ENCODE measurements at places on chromosomes 5 and 9.

DNA sequence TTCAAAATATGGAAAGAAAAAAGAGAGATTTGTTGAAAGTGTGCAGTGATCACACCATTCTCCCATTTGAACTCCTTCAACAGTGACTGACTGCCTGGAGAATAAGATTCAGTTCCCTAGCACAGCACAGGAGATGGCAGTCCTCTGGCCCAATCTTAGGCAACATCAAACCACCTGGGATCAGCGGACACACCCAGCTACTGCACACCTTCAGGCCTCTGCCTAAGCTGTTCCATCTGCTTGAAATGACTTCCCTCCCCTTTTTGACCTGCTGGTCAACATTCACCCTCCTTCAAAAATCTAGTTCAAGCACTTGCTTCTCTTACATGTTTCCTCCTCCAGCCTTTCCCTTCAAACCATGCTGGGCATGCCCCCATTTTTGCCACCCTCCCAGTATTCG is 4.5 kb downstream of the MAPK9 start:
- DNase-seq: no peak

DNA sequence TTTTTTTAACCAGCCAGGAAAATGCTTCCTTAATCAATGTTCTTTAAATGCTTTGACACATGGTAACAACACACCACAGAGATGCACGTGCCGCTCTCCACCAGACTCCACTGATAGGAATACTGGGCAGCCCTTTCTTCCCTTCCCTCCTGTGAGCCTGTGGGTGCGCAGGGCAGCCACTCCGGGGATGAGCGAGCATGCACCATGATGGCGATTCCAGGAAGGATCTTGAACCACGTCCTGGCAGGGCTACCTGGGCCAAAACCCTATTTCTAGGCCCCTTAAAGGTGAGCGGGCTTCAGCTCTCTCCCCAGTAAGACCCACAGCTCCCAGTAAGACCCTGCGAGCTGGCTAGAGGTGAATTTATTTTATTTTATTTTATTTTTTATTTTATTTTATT is 128.2 kb downstream of the MVB12B start:
- no peak for DNase-seq

GRCh38 chr5:168697034-168697720 is 118.0 kb upstream of the PANK3 start:
- no peak for DNase-seq

DNA sequence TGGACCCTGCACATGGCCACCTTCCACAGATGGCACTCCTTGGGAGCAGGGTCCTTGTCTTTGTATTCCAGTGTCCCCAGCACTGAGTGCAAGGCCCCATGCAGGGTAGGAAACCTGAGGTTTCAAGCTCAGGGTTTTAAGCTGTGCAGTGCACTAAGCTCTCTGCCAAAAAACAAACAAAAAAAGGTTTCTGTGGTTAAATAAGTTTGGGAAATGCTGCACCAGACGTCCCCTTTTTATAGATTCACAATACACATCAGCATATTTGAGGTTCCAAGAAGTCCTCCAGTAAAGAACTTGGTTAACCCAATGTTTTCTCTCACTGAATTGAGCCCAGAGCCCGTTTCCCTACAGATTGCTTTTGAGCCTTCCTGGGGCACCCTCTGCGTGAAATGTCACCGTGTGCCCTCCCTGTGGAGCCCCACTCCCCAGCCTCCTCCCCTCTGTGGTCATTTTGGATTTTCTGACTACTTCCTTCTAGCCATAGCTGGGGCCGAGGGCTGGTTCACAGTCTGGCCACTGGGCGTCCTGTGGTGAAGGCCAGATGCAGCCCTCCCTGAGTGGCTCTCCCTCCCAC is 17.1 kb downstream of the DELE1 start:
- peak; percentile 69 for DNase-seq

DNA sequence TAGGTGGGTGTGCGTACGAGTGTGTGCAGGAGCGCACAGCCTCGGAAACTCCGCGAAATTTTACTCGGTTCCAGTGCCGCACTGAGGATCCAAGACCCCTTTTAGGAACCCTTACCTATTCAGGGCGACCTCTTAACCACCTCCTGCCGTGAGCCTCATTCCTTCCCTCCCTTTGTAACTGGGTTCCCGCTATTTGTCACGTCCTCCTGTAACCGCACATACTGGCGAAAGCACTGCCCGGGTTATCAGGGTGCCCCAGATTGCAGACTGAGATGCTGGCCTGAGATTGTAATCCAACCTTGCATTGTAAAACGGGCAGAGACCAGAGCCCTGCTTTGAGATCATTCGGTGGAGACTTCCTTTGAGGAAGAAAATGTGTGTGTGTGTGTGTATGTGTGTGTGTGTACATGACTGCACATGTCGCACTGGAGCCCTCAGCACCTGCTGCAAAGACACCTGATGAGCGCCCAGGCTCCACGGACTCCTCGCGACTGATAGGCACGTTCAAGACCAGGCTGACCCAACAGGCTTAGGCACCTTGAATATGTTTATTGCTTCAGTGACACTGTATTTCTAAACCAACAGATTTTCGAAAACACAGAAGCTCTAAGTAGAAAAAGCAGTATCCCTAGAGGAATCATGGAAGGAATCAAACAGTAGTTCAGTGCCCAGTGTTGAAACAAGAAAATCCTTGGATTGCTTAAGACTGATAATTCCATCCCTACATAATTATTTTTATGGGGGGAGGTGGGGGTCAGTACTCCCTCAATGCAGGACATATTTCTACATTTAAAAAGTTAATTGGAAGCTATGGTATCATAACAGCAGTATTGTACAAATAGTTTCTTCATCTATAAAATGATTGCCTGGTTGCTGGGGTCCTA is 86.5 kb upstream of the TNFAIP8 start:
- peak; percentile 4 for DNase-seq

DNA sequence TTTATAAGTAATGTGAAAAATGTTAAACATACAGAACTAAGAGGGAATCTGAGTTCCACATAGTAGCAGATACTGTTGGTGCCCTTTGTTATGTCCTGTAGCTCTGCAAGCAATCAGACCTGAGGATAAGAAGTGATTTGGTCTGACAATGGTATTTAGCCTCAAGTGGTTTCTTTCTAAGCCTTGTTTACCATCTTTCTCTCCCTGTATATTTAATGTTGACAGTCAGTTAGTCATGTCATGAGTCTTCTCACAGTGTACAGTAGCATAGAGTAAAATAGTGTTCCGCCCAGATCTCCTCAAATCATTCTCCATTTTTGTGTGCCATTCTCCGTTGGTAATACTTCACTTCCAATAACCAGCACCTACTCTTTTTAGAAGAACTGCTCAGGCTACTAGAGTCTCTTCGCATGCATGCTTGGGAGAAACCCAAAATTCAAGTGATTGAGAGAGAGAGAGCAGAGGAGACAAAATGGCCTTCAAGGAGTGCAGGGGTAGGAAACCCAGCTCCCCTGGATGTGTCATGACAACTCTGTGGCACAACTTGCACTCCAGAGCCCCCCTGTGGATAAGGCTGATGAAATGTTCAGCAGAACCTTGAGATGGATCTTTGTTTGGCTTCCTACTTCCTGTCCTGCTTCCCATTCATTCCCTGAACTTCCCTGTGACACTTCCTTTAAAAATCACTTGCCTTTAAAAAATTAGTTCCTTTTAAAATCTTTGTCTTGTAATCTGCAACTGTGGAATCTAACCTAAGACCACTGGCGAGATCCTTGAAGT is 129.2 kb upstream of the FST start:
- DNase-seq: no peak

DNA sequence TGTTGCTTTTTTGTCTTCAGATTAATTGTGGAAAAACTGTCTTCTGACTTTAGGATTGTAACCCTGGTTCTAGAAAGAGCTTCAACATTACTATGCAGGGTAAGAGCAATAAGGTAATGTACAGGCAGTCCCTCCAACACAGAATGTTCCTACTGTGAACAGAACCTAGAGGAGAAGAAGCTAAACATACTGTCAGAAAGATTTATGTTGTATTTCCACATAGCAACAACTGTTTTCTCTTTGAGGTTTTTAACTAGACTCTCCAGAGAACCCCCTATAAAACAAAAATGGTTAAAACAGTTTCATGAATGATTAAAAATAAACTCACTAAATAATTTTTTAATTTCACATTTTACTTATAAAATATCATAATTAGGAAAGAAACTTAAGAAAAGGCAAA is 64.3 kb upstream of the NAA35 start:
- DNase-seq: no peak

DNA sequence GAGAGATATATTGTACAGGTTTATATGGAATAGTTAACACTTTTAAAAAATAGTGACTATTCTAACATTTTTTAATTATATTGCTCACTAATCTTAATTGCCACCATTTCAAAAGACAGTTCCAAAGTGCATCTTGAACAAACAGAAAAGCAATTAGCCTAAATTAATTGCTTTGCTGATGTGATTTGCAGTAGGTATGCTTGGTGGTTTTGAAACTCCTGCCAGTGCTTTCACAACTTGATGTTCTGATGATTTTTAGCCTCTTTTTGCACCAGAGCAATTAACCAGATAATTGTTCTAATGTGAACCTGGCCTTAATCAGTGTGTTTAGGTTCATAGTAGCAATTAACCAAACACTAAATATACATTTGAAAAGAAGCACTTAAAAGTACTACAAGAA is 207.6 kb downstream of the FBXL17 start:
- no peak for DNase-seq

- no peak for DNase-seq
These were observed 39.3 kb upstream of the PIK3R1 start for GRCh38 chr5:68176253-68176652.

- no peak for DNase-seq
These were observed 166.2 kb upstream of the KLF9 start for GRCh38 chr9:70580606-70581195.

DNA sequence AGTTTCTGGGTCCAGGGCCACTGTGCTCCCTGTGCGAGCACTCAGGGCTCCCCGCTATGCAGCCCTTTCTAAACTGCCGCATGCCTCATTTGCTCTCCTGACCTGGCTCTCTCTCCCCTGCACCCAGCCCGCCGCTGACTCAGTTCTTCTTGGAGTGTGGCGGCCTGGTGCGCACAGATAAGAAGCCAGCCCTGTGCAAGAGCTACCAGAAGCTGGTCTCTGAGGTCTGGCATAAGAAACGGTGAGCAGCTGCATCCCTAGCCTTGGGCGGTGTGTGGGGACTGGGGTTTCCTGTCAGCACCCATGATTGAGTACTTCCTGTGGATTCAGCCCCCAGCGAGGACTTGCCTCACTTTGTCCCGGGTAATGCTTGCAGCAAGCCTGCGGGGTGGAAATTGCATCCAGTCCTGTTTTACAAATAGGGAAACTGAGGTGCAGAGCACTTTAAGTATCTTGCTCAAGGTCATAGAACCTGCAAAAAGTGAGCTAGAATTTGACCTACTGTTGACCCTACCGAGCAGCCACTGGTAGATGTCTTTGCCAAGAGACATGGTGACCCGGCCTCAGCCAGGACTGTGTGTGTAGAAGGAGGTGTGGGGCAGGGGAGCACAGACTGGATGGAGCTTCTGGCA is 27.9 kb downstream of the USP20 start:
- DNase-seq: peak; percentile 43

DNA sequence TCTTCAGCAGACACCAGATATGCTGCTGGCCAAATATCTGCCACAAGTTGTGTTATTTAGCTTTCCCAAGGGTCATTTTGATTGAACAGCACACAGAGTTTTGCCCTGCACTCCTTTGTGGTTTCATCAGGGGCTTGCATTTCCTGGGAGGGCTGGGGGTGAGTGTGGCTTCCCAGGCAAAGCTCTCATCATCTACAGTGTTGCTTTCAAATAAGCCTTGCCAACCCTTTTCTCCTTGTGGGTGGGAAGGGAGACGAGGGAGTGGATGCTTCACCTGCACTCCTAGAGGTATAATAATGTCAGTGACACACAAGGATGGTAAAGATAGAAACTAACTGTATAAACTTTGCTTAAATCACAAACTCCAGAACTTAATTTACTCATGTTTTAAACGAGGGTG is 107.0 kb downstream of the MARCHF11 start:
- DNase-seq: no peak

DNA sequence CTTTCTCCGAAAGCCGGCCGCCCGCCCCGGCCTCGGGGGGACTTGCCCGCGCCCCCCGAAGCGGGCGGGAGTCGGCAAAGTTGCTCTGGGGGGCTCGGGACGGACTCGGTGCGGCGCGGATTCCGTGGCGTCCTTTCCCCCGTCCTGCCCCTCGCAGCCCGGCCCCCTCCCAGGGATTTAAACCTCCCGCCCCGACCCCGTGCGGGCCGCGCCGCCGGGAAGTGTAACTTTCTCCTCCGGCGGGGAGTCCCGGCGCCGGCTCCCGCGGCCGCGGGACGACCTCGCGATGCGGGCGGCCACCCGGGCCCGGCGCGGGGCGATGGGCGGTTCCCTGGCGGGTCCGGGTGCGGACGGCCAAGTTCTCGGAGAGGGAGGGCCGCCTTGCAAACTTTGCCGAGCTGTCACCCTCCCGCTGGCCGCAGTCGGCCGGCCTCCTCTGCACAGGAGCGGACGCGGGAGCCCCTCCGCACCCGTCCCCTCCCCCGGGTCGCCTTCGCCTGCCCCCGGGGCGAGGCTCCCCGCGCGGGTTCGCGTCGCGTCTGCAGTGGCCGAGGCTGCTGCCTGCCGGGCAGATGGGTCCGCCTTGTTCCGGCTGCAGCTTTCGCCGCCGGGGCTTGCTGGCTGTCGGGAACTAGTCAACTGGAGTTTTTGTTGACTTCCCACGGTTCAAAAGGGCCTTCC is 732 bp downstream of the PBX3 start:
- peak; percentile 25 for DNase-seq

DNA sequence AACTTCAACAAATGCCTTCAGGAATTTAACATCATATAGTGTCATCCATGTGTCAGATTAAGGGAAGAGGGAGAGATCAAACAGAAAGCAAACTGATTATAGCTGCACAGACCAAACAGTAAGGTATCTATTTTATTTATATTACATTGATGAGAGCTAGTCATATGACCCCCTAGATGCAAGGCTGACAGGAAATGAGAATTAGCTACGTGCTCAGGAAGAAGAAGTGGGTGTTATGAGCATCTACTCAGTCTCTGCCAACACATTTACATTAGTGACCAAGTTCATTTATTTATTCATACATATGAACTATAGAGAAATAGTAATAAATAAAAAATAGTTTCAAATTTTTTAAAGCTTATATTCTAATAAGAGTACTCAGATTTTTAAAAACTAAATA is 787.3 kb downstream of the KCTD16 start:
- DNase-seq: no peak

DNA sequence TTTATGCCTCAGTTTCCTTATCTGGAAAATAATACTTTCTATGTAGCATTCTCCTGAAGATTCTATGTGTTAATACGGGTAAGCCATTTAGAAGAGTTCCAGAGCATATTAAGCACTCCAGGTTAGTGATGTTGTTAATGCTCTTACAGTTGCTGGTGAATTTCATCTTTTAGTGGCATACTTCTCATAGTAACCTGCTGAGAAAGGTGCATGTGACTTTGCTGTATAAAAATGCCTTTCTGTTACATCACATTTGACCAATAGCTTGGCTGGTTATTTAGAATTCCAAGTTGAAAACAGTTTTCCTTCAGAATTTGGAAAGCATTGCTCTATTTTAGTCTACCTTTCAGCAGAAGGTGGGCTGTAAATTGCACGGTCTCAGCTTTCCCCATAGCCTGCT is 27.2 kb downstream of the GCNT1 start:
- DNase-seq: no peak

GRCh38 chr5:62346748-62347147 is 40.7 kb downstream of the KIF2A start:
- DNase-seq: no peak

- DNase-seq: peak; percentile 48
These were observed 142.1 kb downstream of the LHFPL2 start for GRCh38 chr5:78506261-78507024.
